NCI-H1417 (cell line): ENCODE measurements at places on chromosomes 3 and 15.

DNA sequence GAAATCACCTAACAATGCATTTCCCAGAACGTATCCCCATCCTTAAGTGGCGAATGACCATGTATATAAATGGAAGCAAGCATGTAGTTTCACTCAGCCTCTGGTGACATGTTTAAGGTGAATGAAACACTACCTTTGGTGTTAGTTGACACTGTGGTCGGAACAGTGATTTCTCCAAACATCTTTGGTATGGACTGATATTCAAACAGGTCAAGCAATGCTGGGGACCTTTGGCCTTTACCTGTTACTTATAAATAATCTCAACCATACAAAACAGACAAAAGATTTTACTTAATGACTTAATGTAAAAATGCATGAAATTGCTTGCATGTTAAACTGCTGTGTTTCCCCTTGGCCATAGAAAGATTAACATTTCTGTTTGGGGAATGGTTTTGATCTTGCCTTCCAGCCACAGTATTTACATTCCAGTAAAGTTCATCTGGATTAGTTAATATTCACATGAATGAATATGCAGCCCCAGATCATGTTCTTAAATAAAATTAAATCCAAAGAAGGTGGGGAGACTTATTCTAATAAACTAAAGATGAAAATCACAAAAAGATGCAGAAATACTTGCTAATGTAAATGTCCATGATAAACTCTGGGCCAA, 74.4 kb upstream of the HES1 start:
- no peak for DNase-seq

GRCh38 chr3:62785384-62785783, 89.8 kb downstream of the CADPS start:
- DNase-seq: no peak

- no peak for DNase-seq
These were observed 38.2 kb downstream of the CDIN1 start for GRCh38 chr15:36617529-36618196.

- no peak for DNase-seq
These were observed 7.3 kb downstream of the TBC1D2B start for GRCh38 chr15:78070049-78070700.

GRCh38 chr15:56440214-56440770, 24.6 kb downstream of the MNS1 start:
- no peak for DNase-seq

DNA sequence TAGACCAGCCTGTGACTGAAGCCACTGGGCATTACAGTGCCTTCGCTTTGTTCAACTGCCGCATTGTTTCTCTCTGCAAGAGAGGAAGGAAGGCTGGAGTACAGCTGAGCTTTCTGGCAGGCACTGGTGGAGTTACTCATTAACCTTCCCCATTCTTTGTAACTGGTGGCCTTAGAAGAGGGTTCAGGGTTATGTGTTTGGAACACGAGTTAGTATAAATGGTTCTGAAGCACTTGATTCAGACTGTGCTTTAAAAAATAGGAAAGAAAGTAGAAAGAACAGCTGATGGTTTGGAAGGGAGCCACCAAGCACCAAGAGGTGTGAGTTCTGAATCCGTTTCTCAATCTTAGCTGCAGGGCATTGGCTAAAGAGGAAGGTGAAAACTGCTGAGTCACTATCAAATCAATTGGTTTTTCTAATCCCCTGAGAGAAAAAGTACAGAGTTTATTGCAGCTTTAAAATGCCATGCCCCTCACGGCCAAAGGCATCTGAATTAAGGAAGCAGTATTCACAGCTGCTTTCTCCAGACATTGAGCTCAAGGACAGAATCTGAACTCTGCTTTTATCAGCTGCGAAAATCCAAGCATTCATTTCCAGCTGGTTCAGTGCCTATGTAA, 3.6 kb downstream of the HGD start:
- no peak for DNase-seq

DNA sequence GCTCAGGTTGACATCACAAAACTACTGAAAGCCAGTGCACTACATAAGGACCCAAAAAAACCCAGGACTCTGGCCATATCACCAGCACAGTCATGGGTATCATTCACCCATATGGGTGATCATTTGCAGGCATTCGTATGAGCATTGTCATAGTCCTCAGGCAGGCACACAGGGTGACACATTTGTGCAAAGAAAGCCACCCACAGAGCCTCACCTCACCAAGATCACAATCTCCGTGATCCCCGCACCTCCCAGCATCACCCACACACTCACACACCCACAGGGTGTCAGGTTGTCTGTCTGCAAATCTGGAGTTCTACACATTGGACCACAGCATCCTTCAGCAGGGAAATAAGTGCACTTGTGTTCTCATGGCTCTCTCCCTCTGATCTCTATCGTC, 166.0 kb upstream of the LPP start:
- DNase-seq: no peak

DNA sequence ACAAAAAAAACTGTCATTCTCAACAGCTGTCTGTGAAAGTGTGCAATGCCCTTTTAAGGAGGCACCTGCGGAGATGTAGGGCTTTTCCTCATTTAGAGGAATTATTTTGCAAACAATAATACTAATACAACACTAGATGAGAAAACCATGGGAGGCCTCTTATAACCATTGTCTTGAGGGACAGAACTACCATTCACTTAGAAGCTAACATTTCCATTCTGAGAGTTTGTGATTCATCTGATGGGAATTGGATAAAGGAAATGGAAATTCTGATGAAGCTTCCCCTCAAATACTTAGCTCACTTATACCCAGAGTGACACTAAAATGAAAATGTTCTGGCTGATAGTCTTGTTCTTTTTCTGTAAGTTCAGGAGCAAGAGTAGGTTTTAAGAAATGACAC, 147.7 kb downstream of the CADPS start:
- no peak for DNase-seq

- no peak for DNase-seq
These were observed 59.9 kb downstream of the MESD start for GRCh38 chr15:80929689-80930088.

DNA sequence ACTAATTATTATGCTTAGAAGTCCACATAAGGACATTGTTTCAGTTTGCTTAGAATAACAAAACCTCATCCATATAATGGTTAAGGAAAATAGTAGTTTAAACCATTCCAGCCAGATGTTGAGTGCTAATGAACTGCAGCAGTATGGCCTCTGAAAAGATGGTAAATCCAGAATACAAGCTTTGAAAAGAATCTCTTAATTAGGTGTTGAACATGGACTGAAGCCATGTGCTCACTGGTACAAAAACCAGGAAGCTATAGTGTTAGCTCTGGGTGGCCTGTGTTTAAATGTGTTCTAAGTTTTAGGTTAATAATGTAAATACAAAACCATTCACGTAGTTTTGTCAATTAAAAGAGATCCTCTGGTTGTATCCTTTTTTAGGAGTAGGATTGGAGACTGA, 78.2 kb downstream of the GALK2 start:
- no peak for DNase-seq

- DNase-seq: no peak
These were observed 15.8 kb downstream of the BOC start for GRCh38 chr3:113227146-113227545.

- DNase-seq: peak; percentile 37
These were observed 1.3 kb upstream of the TWF2 start for GRCh38 chr3:52240059-52240885.

GRCh38 chr15:27598251-27599009, 500.7 kb downstream of the OCA2 start:
- no peak for DNase-seq

GRCh38 chr15:74464897-74465296, 3.9 kb upstream of the UBL7 start:
- DNase-seq: no peak

DNA sequence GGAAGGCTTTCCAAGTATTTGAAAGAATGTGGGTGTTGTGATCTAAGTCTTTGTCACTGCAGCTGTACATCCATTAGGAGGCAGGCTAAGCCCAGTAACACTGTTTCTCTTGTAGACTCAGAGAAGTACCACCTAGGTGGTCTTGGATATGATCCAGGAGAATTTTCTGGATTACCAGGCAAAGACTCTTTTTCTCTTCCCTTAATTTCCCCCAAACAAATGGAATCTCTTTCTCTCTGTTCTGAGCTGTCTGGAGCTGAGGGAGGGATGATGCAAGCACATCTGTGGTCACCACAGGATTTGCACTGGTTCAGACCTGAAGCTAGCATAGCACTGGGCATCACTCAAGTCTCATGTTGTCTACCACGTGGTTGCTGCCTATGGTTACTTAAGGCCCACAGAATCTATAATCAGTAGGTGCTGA, 227.6 kb downstream of the NECTIN3 start:
- DNase-seq: no peak

DNA sequence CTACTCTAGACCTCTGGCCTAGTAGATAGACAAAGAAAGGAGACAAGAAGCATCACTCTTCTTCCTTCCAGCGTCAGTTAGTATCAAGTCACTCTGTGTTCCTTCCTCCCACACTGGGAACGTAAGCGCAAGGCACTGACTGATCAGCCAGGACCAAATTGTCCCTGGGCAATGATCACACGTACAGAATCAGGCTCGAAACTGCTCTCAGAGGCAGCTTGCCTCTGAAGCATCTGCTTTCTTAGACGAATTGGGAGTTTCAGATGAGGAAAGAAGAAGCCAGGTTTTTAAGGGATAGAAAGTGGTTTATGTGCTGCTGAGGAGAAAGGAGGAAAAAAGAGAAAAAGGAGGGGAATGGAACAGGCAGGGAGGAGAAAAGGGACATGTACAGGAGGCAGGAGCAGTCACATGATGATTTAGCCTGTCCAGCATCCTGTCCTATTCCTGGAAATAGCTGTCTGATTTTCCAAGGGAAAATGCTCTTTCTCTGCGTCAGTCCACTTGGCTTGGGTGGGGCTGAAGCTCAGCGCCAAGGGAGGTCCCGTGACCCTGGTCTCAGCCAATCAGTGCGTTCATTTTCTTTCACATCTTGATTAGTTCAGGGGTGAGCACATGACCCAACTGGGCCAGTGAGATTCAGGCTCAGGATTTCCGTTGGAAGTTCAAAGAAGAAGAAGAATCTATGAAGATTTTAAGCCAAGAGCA, 102.0 kb upstream of the PRICKLE2 start:
- no peak for DNase-seq

GRCh38 chr3:148631124-148631903, 66.4 kb upstream of the AGTR1 start:
- DNase-seq: no peak

GRCh38 chr15:81558056-81558455, 184.0 kb upstream of the TMC3 start:
- DNase-seq: no peak

DNA sequence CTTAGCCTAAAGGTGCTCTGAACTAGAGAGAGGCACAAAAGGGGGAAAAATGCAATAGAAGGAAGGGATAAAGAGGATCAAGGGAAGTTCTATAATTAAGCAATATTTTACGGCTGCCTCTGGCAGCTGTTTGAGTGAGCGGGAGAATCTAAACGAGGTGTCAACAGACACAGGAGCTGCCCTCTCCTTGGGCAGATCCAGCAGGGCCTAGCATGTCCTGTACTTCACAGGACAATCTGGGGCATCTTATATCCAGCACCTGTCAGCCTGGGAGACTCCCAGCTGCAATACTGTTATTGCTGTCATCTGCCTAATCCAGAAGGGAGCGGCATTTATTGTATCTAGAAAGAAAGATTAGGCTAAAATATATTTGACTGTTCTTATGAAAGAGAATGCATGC, 68.9 kb downstream of the WWTR1 start:
- DNase-seq: peak; percentile 47

GRCh38 chr3:170358042-170359010, 811 bp downstream of the SKIL start:
- DNase-seq: peak; percentile 38

DNA sequence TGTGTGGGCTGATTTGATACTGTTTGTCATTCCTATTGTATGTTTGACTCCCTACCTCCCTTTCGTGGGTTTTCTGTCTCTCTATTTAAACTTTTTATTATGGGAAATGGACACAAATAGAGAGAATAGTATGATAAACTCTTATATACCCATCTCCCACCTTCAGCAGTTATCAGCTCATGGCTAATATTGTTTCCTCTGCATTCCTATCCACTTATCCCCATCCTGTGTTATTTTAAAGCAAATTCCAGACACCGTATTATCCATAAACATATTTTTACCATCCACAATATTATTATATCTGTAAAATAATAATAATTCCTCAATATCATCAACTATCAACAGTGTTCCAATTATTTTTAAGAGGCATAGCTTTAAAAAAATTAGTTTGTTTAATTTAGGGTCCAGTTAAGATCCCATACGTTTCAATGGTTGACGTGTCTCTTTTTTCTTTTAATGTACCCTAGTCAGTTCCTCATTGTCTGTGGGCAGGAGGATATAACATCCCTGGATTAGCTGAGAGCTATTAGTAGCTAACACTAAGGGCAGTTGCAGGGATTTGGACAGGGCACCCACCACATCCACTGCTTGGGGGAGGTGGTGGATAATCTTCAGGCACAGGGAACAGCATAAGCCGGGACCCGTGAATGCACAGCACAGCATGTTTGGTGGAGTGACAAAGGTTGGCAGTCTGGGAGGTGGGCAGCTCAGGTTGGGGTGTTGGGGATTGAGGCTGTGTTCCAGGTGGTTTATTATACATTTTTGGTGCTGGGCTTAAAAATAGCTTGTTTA, 23.5 kb downstream of the PLCL2 start:
- DNase-seq: no peak

- no peak for DNase-seq
These were observed 139.4 kb upstream of the SLC7A14 start for GRCh38 chr3:170725285-170725731.

GRCh38 chr3:191070201-191070600, 128.8 kb upstream of the OSTN start:
- DNase-seq: no peak

DNA sequence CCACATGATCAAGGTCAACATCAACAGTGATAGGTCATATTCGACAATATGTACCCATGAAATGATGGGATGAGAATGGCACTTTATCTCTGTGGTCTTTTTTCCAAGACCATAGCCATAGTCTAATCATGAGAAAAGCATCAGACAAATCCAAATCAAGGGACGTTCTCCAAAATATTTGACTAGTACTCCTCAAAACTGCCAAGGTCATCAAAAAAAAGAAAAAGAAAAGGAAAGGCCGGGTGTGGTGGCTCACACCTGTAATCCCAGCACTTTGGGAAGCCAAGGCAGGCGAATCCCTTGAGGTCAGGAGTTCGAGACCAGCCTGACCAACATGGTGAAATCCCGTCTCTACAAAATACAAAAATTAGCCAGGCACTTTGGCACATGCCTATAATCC, 318.3 kb downstream of the TAFA4 start:
- no peak for DNase-seq

GRCh38 chr3:20683910-20684309, 497.9 kb upstream of the SGO1 start:
- no peak for DNase-seq

DNA sequence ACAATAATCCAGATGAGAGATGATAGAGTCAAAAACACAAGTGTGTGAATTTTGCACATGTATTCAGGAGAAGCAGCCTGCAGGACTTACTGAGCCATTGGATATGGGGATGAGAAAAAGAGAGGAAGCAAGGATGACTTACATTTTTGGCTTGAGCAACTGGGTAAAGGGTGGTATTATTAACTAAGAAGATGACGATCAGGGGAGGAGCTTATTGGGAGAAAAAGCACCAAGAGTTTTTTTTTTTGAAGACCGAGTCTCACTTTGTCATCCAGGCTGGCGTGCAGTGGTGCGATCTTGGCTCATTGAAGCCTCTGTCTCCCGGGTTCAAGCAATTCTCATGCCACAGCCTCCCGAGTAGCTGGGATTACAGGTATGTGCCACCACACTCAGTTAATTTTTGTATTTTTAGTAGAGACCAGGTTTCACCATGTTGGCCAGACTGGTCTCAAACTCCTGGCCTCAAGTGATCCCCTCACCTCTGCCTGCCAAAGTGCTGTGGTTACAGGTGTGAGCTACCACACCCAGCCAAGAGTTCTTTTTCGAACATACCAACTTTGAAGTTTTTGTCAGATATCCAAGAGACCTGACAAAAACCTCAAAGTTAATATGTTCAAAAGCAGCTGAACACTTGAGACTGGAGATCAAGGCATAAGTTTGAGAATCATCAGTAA, 14.8 kb upstream of the SH3BP5 start:
- DNase-seq: no peak
